Activated CD4-positive, alpha-beta T cell treated with anti-CD3 and anti-CD28 coated beads for 48 hours (primary cell): ENCODE measurements at places on chromosomes 3 and 15.

DNA sequence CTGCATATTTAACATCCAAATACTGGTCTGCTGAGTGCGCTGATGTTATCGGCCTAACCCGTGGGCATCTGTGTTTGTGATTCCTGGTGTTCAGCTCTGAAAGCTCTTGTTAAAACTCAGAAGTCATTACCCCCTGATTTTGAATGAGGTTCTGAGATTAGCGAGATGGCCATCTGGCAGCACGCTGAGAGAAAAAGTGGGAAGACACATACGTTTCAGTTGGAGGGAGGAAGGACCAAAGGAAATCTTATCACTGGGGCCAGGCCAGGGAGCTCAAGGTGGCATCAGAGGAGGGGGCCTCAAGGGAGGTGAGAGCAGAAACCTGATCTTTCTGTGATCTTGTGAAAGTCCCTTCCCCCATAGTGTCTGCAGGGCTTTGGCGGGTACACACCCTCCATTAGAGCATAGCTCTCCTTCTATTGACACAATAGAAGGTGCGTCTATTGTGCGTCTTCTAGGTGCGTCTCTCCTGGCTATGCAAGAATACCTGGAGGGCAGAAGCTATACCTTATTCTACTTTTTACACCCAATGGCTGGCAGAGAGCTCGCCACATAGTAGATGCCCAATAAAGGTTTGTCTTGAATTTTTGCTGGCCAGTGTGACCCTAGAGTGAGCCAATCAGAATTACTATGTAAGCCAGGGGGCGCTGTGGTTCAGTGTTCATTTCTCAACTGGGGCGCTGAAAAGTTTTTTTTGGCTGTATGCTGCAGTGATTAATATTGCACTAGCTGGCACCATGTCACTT, 182.4 kb downstream of the SHQ1 start:
- peak; percentile 74 for DNase-seq

DNA sequence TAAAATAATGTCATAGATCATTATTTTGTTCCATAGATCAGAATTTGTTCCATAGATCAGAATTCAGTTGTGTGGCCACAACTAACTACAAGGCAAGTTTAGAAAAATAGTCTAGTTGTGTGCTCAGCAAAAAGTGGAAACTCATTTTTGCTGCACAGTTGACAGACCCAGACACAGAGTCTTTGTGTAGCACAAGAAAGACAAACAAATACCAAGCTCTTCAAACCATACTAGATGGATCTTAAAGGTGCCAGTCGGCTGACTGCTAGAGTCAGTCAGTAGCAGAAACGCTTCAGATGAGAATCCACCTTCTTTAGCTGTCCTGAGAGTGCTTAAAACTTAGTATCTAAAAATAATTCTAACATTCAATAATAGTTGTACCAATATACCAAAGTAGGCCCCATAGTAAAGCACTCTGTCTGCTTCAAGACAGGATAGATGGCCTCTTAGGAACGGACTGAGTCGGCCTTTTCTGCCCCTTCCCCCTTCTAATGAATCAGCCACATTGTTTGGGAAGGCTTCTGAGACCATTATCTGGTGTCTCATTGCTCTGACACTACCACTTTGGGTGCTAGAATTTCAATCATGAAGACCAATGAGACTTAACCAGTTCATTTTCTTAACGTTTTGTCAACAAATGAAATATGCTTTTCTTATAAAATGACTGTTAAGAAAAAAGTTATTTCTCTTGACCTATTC, 27.7 kb upstream of the SLC4A7 start:
- DNase-seq: no peak

DNA sequence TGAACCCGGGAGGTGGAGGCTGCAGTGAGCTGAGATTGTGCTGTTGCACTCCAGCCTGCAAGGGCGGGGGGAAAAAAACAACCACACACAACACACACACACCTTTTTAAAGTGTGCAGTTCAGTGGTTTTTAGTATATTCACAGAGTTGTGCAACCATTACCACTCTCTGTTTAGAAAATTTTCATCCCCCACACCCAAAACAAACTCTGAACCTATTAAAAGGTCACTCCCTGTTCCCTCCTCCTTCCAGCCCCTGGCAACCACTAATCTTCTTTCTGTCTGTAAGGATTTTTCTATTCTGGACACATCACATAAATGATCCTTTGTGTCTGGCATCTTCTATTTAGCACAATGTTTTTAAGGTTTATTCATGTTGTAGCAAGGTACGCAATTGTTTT, 159.1 kb downstream of the ATG7 start:
- DNase-seq: no peak

DNA sequence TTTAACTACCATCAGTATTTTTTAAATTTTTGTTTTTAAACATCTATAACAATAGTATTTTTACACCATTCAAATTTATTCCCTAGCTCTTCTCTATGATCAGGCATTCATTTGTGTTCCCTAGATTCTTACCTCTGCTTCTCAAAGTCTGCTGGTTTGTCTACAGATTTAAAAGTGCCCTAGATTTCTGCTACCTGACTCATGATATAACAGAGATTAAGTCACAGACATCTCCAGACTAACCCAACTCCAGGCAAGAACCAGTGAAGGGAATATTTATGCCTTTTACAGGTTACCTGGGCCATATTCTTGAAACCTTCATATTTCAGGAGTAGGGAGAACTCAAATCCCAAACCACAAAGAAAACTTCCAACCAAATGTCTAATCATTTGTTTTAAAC, 38.8 kb downstream of the ADAM10 start:
- DNase-seq: no peak

GRCh38 chr3:183937601-183938286, 53.1 kb upstream of the PARL start:
- no peak for DNase-seq

- peak; percentile 21 for DNase-seq
Measured at GRCh38 chr15:65189102-65189740, 4.1 kb upstream of the CLPX start.

DNA sequence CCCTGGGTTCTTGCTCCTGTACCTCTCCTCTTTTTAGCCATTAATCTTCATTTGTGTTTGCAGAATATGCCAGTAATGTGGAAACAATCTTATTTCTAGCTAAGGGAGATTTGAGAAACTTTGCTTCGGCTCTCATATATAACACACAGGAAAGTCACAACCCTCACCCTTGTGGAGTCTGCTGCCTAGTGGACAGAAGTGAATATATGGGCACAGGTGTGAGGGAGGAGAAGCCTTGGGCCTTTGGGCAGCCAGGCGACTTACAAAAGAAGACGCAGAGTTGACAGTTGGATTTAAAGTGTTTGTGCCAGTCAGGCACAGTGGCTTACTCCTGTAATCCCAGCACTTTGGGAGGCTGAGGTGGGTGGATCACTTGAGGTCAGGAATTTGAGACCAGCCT, 181.8 kb upstream of the TBL1XR1 start:
- DNase-seq: no peak

DNA sequence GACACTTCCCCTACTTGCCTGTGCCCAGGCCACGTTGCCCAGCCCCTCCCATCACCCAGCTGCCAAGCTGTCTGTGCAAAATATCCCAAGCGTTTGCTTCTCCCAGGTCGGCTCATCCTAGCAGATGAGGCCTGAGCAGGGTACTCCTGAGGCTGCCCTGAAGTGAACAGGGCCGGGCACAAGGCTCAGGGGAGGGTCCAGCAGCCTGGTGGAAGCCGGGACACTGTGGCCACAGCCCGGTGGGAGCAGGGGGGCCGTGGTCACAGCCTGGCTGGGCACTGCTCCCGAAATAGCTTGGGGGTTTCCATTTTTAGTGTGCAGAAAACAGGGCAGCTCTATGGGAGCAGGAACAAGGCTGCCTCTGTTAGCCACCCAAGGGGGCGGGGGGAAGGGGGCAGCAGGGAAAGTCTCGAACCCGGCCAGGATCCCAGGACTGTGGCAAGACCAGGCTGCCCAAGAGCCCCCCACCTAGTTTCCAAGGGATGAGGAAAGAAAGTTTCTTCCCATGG, 3.4 kb downstream of the PLXNB1 start:
- DNase-seq: no peak

DNA sequence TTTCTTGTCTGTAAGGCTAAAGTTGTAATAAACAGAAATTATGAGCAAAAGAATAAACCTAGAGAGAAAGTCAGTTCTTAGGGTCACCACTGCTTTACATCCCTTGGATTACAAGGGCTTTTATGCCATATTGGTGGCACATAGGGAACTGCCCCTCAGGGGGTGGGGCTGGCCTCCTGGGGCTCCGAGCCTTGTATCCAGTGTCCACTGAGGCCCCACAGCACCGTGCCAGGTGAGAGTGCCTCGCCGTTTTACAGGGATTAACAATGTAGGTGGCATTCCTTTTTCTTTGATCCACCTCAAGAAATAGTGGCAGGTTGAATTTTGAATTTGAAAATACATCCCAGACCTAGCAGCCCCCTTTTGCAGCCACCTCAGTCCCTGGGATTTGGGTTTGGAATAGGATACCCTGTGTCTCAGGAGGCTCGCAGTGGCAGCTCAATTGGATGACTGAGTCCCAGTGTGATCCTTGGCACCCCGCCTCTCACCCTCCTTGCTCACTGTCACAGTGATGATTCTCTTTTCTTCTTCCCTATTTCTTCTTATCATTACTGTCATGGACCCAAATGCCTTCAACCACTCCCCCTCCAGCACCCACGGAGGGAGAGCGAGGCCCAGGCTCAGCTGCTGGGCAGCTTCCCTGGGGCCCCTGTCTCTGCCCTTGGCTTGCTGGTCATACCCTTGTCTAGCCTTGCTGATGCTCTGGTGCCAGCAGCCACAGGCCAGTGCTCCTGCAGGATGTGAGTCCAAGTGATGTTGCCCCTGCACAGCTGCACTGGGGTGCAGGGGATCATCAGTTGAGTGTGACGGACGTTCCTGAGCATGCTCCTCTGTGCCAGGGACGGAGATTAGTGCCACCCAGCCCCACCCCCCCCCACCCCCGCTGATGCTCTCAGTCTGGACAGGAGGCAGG, 137.9 kb downstream of the DNAJB8 start:
- DNase-seq: no peak
